ENCODE measurements at places on chromosomes 11 and 22.

DNA sequence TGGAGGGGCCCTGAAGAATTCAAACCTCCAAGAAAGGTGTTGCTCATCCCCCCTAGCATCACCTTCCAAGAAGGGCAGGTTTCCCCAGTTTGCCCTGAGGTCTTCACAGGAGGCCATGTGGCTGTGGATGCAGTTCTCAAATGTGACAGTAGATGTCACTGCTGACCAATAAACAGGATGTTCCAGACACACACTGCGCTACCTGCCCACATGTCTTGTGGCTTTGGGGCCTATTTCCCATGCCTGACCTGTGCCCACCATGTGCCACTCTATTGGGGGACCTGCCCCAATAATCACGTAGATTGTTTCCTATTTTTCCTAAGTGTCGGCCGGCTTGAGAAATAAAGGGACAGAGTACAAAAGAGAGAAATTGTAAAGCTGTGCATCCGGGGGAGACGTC lies 4.5 kb downstream of the GSTT2 start:
- DNase-seq: peak; percentile 25

DNA sequence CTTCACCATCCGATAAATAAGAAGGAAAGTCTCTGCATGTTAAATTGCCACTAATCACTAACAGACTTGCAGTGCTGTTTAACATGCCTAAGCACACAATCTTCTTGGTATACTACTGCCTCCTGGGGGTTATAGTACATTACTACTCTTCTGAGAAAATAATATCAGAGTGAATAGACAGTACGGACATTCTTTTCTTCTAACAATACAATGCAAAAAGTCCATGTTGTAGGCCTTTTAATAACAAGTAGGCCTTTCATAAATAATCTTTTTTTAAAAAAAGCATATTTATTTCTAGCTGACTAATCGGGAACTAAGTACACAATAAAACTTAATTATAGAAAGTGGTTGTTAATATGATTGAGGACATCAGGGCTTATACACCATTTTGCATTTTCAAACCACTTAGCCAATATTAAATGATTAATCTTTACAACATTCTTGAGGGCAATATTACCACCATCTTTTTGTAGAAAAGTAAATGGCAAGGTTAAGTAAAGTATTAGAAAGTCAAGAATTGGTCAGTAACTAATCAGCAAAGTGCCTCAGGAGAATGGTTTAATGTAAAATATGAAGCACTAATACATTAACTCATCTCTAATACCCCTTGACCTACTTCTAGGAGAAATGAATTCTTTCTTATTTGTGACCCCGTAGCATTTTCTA lies 84.7 kb downstream of the TTC28 start:
- peak; percentile 36 for DNase-seq

- no peak for DNase-seq
Observed at GRCh38 chr11:120805960-120806555, 217.8 kb upstream of the TBCEL start.

- DNase-seq: no peak
Observed at GRCh38 chr22:28750471-28750881, 8.6 kb downstream of the HSCB start.

DNA sequence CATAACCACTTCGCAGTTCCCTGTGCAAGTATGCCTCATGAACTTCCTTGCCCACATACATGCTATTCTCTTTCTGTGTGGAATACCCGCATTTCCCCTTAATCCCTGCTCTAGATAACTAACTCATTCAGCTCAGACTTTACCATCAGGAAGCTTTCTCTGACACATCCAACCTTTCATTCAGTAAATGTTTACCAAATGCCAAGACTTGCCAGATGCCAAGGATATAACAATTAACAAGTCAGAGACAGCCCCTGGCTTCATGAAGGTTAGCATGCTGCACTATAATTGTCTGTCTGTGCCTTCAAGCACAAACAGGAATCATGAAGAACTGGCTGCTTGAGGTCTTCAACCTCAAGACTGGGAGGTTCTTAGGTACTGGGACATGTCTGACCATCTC lies 71.2 kb upstream of the GDPD4 start:
- no peak for DNase-seq

GRCh38 chr11:33089776-33090175 lies 50.4 kb downstream of the TCP11L1 start:
- DNase-seq: no peak

GRCh38 chr22:17968126-17968525 lies 56.2 kb downstream of the MICAL3 start:
- no peak for DNase-seq

DNA sequence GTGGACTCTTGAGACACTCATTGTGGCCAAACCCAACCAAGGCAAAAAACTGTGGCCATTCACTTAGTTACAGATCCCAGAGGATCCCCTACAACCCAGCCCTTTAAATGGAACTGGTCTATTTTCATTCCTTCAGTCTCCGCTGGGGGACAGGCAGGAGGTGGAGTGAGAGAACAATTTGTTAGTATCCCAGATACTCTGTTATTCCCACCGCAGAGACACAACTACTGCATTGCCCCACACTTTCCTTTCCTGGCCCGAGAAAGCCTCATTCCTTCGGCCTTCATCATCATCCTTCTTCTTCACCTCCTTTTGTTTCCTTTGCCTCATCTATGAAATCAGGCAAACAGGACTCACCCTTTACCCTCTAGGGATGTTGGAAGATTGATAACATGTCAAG lies 191.1 kb downstream of the NTM start:
- DNase-seq: no peak

- DNase-seq: no peak
Observed at GRCh38 chr11:103927535-103927934, 108.9 kb upstream of the DDI1 start.

DNA sequence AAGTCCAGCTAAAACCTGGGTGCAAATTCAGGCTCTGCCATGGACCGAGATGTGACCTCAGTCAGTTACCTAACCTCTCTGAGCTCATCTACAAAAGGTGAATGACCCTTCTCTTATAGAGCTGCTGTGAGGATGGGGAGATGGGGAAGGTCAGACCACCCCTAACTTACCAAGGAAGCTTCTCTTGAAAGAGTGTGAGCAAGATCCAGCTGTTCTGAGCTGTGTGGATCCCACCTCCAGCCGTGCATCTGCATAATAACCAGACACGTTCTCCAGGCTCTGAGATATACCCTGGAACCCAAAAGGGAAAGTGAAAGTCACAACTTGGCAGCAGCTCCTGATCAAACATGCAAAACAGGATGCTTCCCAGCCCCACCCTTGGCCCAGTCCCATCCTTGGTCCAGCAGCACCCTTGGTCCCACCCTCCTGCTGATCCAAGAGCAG lies at the start of gene APOL3:
TSS of gene APOL3 (minus strand) at position 257 of the 444 bp plus-strand sequence. CDS start 11,700 bp downstream, outside the sequence.
- DNase-seq: peak; percentile 21

- no peak for DNase-seq
Observed at GRCh38 chr22:18075720-18076497, 1.9 kb upstream of the PEX26 start.

DNA sequence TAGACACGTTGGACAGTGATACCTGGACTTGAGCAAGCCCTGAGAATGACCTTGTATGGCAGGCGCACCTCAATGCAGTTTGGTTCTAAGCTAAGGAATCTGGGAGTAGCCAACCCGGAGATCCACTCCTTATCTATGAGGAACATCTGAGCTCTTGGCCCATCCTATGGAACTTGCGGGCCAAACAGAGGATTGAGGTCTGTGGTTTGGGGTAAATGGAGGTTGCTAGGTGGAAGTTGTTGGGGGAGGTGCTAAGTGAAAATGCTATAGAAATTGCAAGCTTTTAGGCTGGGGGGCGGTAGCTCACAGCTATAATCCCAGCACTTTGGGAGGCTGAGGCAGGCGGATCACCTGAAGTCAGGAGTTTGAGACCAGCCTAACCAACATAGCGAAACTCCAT lies 8.9 kb downstream of the GDPD5 start:
- DNase-seq: no peak

DNA sequence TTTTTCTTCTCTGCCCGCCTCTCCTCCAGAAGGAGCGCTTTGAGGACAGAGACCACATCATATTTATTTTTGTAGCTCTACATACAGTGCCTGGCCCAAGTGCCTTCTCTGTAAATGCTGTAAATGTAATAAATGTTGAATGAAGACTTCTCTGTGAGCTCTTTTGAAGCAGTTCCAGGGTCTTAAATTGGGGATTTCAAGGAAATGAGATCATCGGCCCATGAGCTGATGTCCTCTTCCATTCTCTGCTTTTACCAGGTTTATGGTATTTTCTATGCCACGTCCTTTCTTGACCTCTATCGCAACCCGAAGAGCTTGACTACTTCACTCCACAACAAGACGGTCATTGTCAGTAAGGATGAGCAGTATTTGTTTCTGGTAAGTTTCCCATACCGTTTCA lies 165.7 kb upstream of the SORL1-AS1 start:
- no peak for DNase-seq

DNA sequence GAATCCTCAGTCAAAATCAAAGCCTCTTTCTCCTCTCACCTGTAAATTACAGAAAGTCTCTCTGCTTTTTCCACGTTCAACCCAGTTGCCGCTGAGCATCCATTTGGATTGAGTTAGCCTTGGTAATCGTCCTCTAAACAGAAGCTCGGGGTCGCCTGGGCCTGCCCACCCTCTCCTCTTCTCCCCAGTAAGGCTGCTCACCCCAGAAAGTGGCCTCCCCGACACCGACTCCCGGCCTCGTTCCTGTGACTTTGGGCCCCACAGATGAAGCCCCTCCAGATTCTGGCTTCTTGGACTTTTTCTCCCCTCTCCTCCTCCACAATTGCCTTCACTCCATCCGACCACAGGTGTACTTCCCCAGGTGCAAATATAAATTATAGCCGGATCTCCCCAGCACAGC lies 1500.0 kb downstream of the BRD1 start:
- no peak for DNase-seq

GRCh38 chr11:2675540-2675939 lies 24.3 kb downstream of the KCNQ1OT1 start:
- no peak for DNase-seq

GRCh38 chr11:5204787-5205186 lies 4.3 kb upstream of the OR51V1 start:
- no peak for DNase-seq

DNA sequence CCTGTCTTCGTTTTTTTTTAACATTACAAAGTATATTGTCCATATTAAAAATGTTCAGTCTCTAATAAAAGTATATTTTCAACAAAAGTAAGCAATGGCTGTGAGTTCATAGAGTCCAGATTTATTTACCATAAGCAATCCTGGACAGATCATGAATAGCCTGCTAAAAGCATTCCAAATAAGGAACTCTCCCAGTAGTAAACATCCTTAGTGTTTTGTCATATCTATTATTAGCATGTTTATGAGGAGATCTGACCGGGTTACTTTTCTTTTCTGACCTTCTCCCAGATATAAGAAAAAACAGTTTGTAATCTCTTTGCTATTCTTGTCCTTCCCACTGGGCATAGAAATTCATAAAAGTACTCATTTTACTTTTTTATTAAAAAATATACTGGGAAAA lies 403.9 kb upstream of the ANO3 start:
- DNase-seq: no peak

- DNase-seq: no peak
Observed at GRCh38 chr11:74325649-74326645, 14.5 kb upstream of the P4HA3 start.

DNA sequence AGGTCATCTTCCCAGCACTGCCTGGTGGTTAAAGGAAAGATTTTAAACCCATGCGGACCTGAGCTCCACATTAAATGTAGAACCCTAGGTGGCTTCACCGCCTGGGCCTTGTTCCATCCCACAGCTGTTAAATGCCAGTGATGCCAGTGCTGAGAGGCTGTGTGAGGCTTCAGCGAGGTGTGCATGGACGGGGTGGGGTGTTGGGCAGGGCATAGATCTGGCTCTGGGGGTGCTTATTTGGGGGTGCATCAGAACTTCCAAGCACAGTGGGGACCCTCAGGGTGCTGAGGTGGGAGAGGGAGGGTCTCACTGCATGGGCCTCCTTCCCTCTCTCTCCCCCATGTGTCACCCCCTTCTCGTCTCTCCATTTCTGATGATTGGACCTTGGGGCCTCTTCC lies 90.1 kb upstream of the B3GAT1 start:
- no peak for DNase-seq

- DNase-seq: no peak
Observed at GRCh38 chr11:5618807-5619206, 6.0 kb upstream of the TRIM34 start.

DNA sequence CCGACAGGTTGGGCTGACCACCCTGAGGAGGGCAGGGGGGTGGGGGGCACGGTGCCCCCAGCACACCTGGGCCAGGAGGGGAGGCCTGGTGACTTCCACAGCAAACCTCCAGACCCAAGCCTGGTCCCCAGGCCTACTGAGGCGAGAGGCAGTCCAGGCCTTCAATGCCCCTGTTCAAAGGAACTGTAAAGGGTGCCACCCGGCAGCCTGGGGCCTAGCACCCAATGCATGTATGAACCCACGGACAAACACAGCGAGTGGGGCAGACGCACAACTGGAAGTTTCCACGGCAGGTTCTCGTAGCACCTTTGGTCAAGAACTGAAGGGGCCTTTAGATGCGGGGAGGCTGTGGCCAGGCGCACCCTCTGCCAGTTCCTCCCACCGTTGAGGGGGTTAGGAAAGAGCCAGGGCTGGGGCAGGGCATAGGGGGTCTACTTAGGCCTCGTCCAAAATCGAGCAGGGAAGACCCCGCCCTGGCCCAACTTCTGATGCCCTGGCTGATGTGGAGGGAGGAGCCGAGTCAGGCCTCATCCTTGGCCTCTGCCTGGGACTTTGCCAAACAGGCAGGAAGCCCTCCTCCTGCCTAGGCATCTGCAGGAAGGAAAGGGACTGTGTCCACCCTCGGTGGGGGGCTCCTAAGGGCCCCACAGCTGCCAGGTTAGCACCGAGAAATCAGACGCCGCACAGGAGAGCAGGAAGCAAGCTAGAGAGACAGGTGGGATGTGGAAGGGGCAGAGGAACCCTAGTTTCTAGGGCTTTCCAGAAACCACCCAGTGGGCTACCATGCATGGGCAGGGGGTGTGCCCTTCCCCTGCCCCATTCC lies 6.6 kb downstream of the CBX6 start:
- no peak for DNase-seq

GRCh38 chr11:38553148-38553547 lies 1955.1 kb upstream of the RAG2 start:
- no peak for DNase-seq

DNA sequence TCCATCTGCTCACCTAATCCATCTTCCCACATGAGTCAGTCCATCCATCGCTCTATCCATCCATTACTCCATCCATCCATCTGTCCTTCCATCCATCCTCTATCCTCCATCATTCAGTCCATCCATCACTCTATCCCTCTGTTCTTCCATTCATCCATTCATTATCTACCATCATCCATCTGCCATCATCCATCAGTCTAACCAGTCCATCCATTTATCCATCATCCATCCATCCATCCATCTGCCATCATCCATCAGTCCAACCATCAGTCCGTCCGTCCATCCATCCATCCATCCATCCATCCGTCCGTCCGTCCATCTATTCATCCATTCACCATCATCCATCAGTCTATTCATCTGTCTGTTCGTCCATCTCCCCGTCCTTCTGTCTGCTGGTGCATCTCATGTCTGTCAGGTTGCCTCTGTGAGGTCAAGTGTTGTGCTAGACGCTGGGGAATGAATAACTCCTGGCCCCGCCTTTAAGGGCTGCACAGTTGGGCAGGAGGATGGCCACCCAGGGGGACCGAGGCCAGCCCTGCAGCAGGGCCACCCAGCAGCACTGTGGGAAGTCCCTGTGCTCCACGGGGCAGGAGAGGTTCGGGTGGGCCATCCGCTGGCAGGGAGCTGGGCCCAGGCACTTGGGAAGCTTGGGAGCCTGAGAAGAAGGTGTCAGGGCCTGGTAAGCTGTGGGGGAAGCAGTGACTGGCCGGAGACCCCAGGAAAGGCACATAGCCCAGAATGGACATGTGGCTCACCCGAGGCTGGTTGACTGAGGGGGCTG lies 137.1 kb downstream of the CTTN start:
- DNase-seq: no peak

- DNase-seq: no peak
Observed at GRCh38 chr11:79922641-79923040, 481.8 kb upstream of the TENM4 start.
